ENCODE measurements at places on chromosomes 6 and 20.

- DNase-seq, result no peak
Observed at GRCh38 chr6:113776998-113777397, 80.1 kb upstream of the MARCKS start.

DNA sequence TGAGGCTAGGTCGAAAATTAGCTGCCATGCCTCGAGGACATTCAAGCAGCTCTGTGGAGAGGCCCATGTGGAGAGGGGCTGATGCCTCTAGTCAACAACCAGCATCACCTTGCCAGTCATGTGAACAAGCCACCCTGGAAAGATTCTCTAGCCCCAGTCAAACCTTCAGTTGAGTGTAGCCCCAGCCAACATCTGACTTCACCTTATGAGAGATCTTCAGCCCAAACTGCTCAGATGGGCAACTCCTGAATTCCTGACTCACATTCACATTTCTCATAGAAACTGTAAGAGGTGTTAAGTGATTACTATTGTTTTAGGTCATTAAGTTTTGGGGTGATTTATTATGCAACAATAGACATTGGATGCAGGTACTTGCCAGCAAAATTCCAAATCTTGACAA lies 44.9 kb downstream of the GJA10 start:
- DNase-seq, result no peak

- no peak for DNase-seq
Observed at GRCh38 chr6:168920289-168920688, 333.4 kb downstream of the THBS2 start.

DNA sequence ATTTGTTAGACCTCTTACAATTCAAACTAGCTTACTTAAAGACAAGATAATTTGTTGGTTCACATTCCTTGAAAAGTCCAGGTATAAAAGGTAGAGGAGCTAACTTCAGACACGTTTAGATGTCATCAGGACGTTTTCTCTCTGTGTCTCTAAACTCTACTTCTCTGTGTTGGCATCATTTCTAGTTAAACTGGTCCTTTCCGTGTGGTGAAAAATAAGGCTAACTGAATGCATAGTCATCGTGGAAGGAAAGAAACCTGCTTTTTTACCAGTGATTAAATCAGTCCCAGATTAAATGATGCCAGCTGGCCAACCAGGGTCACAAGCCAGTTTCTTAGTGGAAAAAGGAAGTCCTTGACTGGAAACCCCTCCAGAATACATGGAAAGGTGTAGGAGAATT lies 168.4 kb upstream of the AHI1 start:
- no peak for DNase-seq

GRCh38 chr6:134738211-134738885 lies 211.6 kb downstream of the ALDH8A1 start:
- DNase-seq, result peak; percentile 85

DNA sequence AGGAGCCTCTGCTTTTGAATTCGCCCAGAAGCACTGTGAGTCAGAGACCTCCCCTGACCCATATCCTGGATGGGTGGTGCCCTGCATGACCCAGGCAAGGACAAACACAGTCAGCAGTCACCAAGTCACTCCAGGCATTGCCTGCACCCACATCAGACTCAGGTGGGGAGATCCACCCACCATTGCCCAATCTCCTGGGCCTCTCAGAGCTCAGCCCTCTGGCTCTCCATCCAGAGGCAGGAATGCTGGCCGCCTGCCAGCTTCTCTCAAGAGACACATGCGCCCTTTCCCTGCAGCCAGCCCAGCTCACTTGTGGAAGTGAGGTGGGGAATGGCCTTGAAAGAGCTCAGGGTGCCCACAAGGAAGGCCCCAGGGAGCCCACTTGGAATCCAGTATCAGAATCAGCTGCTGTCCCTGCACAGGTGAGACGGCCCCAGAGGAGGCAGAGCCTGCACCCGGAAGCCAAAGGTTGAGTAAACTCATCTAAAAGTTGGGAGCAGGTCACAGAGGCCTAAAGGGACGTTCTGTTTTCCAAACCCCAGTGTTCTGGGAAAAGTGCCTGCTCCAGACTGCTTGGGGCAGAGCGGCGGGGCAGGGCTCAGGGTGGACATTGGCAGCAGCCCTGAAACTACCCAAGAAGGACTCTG lies 129.8 kb downstream of the PREX1 start:
- no peak for DNase-seq

- no peak for DNase-seq
Observed at GRCh38 chr20:19223640-19224039, 11.2 kb downstream of the SLC24A3 start.

- no peak for DNase-seq
Observed at GRCh38 chr6:108118810-108119768, 44.5 kb upstream of the OSTM1 start.

DNA sequence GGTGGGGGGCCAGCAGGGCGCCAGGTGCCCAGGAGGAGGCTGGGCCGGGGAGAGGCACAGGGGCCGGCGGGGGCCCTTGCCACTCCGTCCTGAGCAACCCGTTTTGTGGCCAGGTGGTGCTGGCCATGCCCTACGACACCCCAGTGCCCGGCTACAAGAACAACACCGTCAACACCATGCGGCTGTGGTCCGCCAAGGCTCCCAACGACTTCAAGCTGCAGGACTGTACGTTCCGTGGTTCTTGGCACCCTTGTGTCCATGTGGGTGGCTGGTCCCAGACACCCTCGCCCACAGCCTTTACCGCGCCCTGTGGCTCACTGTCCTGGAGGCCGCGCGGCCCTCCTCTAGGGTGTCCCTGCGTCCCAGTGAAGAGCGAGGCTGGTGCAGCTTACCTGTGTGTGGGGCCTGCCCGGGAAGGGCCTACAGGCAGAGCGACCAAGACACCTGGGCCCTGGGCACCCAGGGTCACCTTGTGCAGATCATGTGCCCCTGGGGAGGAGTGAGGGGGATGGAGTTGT lies 28.7 kb downstream of the PYGB start:
- DNase-seq, result no peak

DNA sequence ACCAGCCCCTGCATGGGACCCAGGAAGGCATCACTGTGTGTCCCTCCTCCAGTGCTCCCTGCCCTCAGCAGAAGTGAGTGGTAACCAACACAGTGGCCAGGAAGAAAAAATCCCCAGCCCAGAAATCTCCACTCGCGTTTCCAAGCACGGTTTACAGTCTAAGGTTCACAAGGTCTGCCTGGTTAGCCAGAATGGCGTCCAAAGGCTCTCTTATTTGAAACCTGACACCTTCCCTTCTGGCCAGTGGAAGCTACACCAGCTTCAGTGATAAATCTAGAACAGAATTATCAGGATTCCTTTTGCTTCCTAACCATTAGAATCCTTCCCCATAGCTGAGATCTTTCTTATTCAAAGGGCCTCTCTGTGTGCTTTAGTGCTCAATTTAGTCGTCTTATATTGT lies 9.2 kb downstream of the LY86 start:
- DNase-seq, result no peak

- DNase-seq, result no peak
Observed at GRCh38 chr6:162751211-162751859, 23.6 kb downstream of the PACRG start.
